AG09309 (cell line): ENCODE measurements at places on chromosomes 2 and 18.
A peak's percentile ranks its signal among the peaks of the same experiment; 100 is the strongest.

GRCh38 chr2:21500401-21500945 is 376.7 kb downstream of the TDRD15 start:
- no peak for DNase-seq

DNA sequence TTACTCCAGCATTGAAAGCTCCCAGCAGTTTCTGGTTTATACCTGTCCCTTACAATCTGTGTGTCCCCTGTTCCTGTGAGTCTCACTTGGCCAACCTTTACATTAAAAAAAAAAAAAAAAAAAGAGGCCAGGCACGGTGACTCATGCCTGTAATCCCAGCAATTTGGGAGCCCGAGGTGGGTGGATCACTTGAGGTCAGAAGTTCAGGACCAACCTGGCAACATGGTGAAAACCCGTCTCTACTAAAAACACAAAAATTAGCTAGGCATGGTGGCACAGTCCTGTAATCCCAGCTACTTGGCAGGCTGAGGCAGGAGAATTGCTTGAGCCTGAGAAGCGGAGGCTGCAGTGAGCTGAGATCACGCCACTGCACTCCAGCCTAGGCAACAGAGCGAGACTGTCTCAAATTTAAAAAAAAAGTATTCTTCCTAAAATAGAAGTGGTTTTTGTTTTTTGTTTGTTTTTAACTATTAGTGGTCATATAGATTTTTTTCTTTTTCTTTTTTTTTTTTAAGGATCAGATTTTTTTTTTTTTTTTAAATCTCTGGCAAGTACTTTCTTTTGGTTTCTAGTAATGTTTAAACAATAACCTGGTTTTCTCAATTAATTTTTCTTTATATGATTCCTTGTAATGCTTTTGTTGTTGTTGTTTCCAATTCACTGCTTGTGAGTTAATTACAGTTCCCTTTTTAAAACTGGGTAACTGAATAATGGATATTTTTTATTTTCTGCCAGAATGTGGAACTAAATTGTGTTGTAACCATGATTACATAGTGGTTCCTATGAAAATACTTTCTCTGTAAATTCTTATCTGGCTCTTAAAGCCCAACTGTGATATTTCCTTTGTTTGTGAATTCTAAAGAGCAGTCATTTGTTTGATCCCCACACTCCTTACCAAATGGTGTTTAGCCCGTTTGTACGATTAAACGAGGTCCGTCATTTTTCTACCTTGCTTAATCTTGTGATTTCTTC is 116.8 kb downstream of the CTAGE1 start:
- DNase-seq = no peak

DNA sequence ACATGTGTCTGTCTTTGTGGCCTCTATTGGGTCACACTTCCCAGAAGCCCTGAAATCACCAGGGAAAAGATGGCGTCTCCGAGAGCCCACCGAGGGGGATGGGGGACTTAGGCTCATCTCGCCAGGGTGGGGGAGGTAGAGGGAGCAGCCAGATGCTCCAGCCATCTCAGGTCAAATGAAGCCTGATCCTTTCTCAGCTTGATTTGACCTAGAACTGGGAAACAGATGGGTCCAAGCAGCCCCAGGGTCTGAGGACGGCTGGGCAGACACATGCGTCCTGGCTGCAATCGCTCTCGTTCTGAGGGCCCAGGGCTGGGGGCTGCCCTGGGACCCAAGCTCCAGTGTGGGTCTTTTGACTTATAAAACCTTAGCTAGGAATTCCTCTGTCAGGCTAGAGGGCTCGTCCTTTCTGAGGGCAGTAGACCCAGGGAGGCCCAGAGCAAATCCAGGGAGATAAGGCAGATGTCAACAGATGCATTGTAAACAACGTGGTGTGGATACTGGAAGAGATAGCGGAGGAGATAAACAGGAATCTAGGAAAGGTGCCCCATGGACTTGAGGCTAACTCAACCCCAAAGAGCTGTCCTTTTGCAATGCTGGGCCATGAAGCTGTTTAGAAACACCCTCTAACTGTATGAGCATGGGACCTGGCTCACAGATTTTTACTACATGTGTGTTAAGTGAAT is 127.7 kb downstream of the MYCN start:
- DNase-seq = no peak

GRCh38 chr2:227908266-227909054 is 37.0 kb downstream of the DAW1 start:
- DNase-seq = no peak

DNA sequence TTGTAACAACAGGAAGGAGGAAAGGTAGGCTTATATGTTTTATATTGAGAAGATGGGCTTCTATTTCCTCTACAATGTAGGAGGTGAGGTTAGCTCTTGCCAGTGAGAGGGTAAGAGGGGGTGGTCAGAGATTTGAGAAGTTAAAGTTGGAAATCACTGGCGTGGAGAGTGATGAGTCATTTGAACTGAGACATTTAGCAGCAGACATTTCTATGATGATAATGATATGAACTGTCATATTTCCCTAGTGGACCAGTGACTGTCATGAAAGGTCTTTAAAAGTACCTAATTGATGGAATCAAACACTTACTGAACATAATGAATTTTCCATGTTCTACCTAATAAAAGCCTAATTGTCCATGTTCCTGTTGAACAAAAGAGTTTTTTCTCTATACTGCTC is 126.1 kb downstream of the FAM161A start:
- no peak for DNase-seq

DNA sequence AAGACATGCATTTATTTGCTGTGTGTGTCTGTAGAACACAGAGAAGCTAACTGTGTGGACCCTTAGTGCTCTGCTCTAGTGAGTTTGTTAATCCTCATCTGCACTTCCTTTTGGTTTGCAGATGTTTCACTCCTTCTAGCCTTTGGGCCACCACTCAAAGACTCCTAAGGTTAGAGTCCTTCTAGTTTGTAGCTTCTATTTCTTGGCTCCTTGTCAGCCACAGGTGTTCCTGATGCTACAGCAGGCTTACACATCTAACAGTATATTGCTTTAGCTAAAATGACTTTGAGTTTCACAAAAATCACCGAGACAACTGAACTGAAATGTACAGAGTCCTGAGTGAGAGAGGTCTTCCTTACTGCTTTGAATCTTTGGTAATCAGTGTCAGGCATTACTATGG is 551.4 kb downstream of the NRXN1 start:
- no peak for DNase-seq

- no peak for DNase-seq
Observed at GRCh38 chr18:56089612-56090258, 501.7 kb upstream of the TCF4 start.

DNA sequence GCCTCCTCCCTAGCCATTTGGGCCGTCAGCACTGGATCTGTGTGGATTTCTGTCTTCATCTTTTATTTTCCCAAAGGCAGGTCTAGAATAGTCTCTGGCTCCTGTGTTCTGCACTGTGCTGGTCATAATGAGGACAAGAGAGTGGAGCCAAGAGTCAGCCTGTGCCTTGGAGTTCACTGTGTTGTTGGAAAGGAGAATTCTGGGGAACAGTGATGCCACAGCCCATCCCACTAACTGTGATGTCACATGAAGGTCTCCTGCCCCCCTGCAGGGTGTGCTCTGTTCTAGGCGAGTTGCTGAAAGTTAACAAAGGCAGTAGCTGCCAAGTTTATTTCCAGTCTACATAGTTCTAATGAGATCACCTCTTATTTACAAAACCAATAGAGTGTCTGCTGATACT is 248.5 kb downstream of the TPGS2 start:
- DNase-seq = peak; percentile 20

- DNase-seq = no peak
Observed at GRCh38 chr18:44996261-44996660, 315.6 kb downstream of the SETBP1 start.

DNA sequence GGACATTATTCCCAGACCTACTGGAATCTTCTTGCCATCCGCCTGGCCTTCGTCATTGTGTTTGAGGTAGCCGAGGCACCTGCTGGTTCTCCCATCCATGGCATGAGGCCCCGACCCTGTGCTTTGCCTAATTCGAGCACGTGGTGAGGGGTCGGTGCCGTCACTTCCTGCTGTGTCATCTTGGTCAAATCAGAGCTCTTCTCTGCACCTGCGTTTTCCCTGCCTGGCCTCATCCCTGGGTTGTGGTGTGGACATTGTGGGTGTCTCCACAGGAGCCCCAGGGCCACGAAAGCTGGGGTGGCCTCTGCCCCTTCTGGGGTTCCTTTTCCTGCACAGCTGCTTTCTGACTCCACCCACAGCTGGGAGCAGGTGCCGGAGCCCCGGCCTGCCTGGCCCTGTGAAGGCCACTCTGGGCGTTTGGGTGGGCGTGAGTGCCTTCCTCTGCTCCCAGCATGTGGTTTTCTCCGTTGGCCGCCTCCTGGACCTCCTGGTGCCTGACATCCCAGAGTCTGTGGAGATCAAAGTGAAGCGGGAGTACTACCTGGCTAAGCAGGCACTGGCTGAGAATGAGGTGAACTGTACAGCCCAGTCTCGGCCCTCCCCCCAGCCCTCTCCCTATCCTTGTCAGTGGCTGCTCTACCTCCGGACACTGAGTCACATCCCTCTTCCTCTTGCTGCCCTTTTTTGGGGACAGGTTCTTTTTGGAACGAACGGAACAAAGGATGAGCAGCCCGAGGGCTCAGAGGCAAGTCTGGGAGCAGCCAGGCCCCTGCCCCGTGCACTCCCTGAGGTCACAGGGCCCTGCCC is 34.9 kb downstream of the ANO7 start:
- no peak for DNase-seq

DNA sequence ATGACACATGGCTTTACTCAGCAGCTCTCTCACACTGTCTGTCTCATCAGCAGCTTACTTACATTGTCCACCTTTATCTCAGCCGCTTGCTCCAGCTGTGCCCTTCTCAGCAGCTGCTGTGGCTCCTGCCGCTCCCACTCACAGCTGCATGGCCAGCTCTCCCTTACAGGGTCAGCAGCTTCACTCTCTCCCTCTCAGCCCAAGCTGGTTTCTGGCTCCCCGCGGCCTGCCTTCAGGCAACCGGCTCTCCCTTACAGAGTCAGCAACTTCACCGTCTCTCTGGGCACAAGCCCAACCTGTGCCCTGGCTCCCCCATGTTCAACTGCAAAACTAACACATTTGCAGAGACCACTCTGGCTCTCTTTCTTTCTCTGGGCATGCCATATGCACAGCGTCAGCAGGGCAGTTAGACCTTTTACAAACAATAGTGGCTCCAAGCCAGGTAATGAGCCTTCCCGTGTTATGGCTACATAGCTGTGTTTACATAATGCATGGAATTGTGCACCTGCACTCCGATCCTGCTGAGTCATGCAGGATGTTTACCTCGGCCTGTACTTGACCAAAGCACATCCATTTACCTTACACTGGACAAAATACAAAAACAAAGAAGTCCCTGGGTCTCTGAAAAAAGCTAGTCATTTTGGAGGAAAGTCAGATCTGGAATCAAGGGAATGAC is 167.3 kb downstream of the DOK6 start:
- no peak for DNase-seq

DNA sequence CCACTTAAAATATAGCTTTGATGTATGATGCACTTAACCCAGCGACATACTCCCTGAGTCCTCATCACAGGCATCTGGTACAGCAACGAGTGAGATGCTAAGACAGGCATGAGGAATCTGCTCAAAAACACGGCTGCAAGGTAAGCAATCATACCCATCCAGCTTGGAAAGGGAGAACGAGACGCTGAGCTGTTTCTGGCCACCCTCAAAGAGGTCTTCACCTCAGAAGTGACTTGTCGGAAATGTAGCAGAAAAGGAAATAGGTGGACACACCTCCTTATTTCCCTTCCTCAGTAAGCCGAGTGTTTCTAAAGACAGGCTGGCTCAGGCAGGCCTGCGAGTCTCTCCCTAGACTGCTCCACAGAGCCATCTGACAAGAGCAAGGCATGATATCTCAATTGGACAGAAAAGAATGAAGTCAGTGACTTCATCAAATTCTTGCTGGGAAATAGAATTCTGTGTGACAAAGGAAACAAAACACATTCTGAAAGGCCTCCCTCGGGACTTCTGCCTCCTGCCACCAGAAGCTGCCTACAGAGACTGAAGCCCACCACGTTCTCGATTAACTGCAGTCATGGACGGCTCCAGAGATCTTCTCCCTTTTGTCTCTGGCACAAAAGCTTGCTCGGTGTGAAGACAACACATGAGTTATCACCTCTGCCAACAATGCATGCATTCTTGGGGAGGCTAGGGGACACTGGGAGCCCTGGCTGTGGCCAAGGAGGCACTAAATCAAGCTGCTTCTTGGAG is 84.3 kb downstream of the UXS1 start:
- no peak for DNase-seq

DNA sequence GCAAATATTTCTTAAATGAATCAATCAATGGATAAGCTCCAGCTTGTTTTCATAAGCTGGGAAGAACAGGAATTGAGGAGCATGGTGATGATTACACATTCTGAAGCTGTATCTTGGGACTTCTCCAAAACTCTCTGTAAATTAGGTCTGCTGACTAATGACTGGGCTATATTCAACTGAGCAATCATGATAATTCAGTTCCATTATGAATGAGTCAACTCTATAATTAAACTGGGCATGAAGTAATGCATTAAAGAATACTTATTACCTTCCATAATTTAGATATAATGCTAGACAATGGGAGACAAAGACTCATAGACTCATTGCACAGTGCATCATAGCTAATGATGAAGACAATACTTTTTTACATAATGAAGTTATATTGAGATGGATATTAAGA is 207.4 kb downstream of the CBLN2 start:
- DNase-seq = no peak

- DNase-seq = no peak
Observed at GRCh38 chr18:6248017-6248416, 166.7 kb downstream of the L3MBTL4 start.

- no peak for DNase-seq
Observed at GRCh38 chr18:47453038-47453437, 201.6 kb upstream of the SKOR2 start.

GRCh38 chr2:227829337-227829736 is 15.7 kb downstream of the CCL20 start:
- DNase-seq = no peak

- no peak for DNase-seq
Observed at GRCh38 chr18:61955644-61956043, 62.8 kb upstream of the RNF152 start.

GRCh38 chr2:222134654-222135053 is 164.1 kb downstream of the PAX3 start:
- no peak for DNase-seq

DNA sequence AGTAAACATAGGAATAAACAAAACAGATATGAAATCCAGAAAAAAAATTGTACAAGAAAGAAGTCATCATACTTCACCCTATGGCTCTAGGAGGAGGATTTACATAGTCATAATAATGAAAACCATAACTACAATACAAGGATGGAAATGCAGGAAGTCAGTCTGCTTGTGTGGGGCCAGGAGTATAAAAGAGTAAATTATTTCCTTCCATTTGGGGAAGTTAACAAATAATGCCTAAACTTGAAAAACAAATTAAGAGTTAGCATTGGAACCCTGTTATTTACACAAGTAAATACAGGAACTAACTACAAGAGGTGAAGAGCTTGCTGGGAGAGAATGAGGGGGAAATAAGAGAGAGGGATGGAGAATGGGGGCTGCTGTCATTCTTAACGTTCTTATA is 15.4 kb downstream of the TMEM163 start:
- no peak for DNase-seq

DNA sequence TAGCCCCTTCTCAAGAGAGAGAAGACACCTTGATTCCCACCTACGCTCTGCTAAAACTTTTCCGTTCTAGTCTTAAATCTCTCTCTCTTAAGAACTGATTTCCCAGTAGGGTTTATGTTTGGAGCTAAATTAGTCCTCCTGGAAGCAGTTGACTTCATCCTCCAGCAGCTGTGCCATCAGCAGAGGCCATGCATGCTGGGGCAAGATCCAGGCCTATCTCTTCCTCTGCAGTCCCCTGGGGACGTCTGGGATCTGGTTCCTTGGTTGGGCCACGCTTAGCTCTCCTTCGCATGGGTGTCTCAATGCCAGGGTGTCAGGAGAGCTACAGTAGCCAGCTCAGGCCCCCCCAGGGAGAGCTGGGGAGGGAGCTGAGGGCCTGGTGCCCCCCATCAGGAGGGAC is 49.7 kb downstream of the HPCAL1 start:
- DNase-seq = no peak

GRCh38 chr2:3078684-3079083 is 298.9 kb downstream of the EIPR1 start:
- no peak for DNase-seq
